KG1 (cell line): ENCODE measurements at places on chromosomes 1 and 21.
A peak's percentile ranks its signal among the peaks of the same experiment; 100 is the strongest.

- no peak for DNase-seq
These were observed 111.2 kb upstream of the ADGRL2 start for GRCh38 chr1:81689531-81689941.

DNA sequence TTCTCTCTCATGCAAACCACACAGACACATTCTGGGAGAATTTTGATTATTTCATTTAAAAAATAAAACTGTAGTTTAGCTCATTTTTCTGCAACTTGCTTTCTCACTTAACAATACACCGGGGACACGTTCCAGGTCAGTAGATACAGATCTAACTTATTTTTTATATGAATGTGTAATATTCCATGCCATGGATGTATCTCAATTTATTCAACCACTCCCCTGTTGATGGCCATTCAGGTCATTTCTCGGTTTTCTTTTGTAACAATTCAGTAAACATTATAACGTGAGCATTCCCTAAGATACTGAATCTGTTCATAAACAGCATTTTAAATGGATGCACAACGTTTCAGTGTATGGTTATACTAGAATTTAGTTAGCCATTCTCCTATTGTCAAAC, 64.7 kb downstream of the CSMD2 start:
- no peak for DNase-seq

- DNase-seq, result peak; percentile 7
These were observed 233.7 kb upstream of the NFIA start for GRCh38 chr1:60848583-60849188.

DNA sequence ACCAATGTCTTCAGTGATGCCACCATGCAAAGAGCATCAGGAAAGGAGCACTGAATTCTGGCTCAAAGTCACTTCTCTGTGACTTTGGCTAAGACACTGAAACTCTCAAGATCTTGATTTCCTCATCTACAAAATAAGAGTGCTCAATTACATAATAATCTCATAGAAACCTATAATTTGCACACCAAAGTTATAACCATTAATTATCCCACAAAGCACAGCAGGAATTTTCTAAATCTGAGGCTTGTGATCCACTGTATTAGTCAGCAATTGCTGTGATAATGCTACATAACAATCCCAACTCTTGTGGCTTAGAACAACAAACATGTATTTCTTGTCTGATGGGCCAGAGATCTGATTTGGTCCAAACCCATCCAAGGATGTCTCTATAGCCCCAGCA, 108.7 kb downstream of the PSMG1 start:
- DNase-seq, result no peak
